Activated T-cell treated with anti-CD3 and anti-CD28 coated beads for 24 hours (primary cell): ENCODE measurements at places on chromosomes 6 and 20.

- no peak for DNase-seq
Observed at GRCh38 chr20:1327241-1327653, 1.7 kb downstream of the SDCBP2 start.

DNA sequence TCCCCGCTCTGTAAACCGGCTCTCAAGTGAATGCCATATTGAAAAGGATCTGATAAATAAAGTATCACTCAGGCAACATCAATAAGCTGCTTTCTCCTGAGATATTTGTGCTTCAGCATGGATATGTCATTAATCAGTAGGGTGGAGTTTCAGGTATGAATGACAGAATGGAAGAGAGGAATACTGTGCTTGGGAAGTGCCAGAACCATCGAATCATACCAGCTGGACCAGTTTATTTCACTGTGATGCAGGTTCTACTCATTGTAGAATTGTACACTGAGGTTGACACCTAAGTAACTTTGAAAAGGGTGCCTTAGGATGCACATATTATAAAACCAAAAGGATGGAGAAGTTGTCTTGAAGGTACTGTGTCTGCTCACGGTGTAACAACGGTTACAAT is 17.9 kb upstream of the TBC1D7 start:
- DNase-seq = no peak

- DNase-seq = no peak
Observed at GRCh38 chr20:63979229-63979556, 249 bp downstream of the SAMD10 start.

DNA sequence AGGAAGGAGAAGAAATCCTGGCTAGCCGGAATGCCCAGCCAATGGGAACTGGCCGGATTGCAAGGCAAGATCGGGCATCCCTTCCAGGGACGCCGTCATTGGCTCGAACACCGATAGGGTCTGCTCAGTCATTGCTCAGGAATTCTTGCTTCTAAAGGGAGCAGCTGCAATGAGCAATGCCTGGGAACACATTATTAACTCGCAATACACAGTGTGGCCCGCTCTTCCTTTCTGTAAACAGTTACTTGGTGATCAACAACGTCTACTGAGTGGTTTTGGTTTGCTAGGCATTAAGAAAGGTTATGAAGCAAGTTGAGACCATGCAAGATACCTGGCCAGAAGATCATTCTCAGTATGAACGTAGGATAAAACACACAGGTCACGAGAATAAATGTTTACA is 165.4 kb upstream of the CITED2 start:
- DNase-seq = no peak

DNA sequence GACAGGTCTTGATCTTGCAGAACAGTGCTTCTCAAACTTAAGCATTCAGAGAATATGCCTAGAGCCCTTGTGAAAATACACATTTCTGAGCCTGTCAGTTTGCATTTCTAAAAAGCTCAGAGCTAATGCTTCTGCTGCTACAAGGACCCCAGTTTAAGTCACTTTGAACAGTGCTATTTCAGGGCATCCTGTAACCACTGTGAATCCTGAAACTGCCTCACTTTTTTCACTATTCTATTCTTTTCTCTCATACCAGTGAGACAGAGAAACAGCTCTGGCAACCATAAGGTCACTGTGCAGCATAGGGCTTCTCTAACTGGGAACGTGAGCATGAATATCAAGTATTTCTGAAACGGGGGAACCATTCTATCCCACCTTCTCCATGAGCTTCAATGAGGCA is 51.2 kb downstream of the LGSN start:
- DNase-seq = no peak

DNA sequence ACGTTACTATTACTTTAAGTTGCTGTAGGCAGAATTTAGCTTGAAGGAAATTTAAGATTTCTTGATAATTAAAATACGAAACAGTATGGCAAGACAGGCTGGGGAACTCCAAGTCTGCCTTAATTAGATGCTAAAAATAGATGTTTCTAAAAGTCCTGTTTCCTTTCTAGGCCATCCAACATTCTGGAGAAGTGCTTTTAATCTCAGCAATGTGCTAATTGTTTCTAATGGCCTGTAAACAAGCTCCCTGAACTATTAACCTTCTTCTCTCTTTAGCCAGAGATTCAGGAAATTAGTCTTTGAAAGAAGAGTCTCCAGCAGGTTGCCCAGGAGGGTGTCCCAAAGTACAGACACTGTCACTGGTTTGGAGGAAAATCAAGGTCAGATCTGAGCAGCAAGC is 677.3 kb upstream of the AGPAT4 start:
- DNase-seq = no peak

DNA sequence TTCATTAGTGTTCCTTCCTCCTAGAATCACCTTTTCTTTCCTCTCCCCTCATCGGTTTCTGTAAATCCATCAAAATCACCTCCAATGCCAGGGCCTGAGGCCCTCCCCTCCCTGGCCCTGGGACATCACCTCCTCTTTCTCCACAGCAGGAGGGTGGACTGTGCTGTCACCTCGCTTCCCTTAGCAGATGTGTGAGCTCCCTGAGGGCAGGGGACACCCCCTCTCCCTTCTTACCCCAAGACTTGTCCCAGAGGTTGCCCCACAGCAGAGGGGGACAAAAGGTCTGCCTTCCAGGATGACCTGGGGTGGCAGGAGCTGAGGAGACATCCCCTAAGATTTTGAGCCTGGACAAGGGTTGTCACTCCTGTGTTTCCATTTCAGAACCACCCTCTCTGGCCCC is 5.9 kb downstream of the ULBP1 start:
- no peak for DNase-seq

DNA sequence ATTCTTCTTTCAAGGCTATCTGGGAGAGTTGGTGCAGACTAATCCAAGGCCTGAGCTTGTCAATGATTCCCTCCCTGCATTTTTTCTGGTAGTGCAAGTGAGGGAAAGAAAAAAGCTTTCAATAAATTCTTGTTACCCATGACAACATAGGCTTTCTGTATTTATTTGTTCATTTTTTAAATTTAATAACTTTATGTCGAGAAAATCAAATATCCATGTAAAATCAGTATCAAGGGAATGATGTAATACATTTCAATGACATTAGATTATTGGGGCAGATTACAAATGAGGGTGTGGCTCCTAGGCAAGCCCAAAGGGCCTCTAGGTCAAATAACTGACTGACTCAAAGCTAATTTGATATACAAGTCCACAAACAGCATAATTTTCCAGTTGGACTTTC is 104.0 kb downstream of the GJA1 start:
- no peak for DNase-seq

- DNase-seq = no peak
Observed at GRCh38 chr6:87993356-87993755, 54.3 kb upstream of the SPACA1 start.

GRCh38 chr20:43988867-43989266 is 74.2 kb downstream of the TOX2 start:
- DNase-seq = no peak

DNA sequence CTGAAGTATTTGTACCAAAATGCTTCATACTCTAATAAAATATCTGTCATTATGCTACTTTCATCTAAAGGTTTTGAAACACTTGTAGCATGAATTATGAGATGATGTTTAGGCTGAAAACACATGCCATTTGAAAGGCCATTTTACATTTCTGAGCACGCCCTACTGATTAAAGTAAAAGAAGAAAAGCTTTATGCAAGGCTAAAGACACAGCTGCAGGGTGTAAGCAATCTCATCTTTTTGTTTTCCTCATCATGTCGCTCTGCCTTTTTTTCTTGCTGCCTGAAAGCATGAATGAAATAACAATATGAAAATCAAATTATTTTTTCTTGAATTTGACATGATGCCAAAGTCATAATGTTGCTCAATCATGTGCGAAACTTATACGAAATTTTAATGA is 148.6 kb upstream of the ARG1 start:
- no peak for DNase-seq

GRCh38 chr20:41463567-41463966 is 96.9 kb upstream of the EMILIN3 start:
- no peak for DNase-seq

DNA sequence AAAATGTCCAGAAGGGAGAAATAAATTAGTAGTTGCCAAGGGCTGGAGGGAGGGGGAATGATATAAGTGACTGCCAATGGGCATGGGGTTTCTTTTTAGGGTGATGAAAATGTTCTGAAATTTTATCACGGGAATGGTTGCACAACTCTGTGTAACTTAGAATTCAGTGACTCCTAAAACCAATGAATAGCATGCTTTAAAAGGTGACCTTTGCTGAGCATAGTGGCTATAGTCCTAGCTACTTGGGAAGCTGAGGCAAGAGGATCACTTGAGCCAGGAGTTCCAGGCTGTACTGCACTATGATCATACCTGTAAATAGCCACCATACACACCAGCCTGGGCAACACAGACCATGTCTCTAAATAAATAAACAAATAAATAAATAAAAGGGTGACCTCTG is 109.0 kb downstream of the ATG5 start:
- no peak for DNase-seq

DNA sequence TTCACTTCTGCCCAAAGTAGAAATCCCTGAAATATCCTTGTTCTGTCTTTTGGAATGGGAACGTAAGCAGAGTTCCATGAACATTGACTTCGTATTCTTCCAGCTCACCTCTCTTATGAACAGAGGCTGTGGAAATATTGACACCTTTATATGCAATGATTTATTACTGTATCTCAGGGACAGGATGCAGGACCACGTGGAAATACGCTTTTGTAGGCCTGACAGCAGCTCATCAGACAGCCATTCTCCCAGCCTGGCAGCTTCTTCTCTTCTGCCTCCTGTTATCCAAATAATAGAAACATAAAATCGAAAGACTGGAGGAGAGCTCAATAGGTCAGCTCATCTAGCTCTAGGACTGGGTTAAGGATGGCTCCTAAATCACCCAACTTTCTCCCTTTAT is 106.2 kb upstream of the DTNBP1 start:
- no peak for DNase-seq

- DNase-seq = no peak
Observed at GRCh38 chr6:83838727-83839126, 14.4 kb upstream of the RIPPLY2 start.

GRCh38 chr20:36967636-36968035 is 16.1 kb upstream of the SAMHD1 start:
- DNase-seq = no peak

- no peak for DNase-seq
Observed at GRCh38 chr6:21596949-21597682, 3.6 kb downstream of the SOX4 start.

DNA sequence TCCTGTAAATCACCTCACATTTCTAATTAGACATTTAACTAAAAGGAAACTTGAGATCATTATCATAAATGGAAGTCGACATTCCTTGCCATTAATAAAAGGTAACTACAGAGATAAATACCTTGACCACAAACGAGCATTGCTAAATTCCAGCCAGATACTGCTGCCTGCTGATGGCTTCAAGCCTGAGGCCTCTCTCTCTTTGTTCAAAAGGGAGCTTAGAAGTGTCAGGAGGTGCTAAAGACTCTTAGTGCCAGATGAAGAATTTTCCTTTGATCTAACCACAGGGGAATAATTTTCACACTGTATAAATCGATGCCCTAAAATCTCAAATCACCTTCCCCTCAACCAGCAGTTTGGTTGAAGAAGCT is 248.2 kb upstream of the PMEPA1 start:
- DNase-seq = no peak

GRCh38 chr6:157786221-157786620 is 36.8 kb upstream of the SNX9 start:
- no peak for DNase-seq

DNA sequence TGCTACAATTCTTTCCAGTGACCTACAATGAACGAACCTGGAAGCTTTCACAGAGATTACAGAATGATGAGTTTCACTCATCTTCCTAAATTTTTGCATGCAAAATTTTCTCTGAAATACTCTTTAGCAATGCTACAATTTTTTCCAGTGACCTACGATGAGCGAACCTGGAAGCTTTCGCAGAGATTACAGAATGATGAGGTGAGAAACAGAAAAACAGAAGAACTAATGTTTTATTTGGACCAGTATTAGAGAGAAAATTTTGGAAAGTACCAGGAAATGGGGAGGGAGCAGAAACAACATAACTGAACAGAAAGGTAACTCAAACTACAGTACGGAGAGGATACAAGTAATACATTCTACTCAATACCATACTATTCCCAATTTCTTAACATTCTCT is 75.0 kb downstream of the IBTK start:
- no peak for DNase-seq

GRCh38 chr6:7914991-7915789 is 4.6 kb upstream of the TXNDC5 start:
- no peak for DNase-seq

DNA sequence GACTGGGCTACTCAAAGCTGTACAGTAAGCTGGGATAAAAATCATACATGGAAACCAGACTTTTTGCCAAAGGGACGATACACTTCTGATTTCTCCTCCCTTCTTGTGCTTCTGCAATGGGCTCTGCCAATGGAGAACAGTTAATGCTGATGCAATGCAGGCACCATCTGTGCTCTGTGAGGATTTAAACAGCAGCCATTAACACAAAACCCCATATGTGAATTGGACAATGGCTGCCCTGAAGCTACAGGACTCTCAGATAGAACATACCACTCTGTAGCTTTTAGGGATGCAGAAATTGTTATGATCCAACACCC is 71.9 kb downstream of the GJA10 start:
- no peak for DNase-seq

GRCh38 chr6:44959651-44960050 is 368.5 kb upstream of the RUNX2 start:
- no peak for DNase-seq

DNA sequence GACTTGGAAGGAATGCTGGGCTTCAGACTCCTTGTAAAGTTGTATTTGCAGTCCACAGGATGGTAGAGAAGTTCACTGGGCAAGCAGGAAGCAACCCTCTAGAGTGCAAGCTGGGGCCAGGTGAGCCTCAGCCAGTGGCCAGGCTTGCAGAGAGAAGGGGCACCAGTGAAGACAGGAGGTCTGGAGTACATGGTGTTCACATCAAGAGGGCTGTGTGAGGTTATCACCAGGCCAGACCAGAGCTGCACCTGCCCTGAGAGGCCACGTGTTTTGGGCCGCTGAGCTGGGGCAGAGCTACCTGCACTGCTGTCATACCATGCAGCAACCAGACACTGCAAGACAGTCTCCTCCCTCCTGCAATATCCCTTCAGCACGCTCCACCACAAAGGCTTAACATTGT is 79.0 kb downstream of the SH3BGRL2 start:
- DNase-seq = no peak

DNA sequence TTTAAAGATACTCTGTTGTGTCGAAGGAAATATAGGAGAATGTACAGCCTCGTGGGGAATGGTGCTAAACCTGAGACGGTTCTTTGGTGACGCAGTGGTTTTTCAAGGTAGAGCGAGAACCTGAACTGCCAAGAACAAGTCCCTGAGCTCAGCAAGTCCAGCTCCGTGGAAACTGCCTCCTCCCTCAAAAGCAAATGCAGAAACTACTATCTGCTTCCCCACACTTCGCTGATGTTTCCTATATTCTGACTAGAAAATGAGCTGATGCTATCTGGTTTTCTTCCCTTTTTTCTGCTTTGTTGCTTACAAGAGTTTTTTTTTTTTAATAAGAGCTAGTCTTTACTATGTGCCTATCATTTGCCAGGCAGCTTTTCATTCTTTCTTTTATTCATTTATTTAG is 85.3 kb upstream of the LY86 start:
- DNase-seq = no peak

DNA sequence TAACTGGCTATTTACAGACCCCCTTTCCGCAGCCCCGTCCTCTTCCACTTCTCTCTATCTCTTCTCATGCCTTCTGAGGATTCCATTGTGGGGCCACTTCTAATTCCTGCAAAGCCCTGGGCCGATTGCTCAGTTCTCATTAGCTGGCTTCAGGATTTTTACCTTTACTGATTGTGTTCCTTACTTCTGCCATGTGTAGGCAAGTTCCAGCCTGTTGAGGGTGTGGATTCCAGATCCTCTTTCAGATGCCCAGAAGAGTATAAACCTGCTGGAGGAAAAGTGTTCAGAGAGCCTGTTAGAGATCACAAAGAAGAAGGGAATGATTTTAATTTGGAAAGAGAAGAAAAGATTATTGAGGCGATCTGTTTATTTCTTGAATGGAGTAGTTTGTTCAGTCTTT is 5.4 kb downstream of the DSE start:
- DNase-seq = no peak
